Muscle of arm (tissue), 14 donors: ENCODE measurements at places on chromosomes 16 and 17. TPM values are rescaled to one million over a fixed set of nuclear protein-coding genes. Genes with fewer than 3 reads are reported as not detected.

Gene SGF29
- 12.6 TPM for polyA plus RNA-seq

GRCh38 chr17:38454532-38454931, 26.3 kb downstream of the ARHGAP23 start:
- no peak for DNase-seq

- DNase-seq: no peak
Measured at GRCh38 chr17:77852731-77853130, 105.8 kb upstream of the TNRC6C start.

GRCh38 chr17:83079352-83079747, at the start of gene METRNL:
METRNL (plus strand) TSS chr17:83079609; CDS start chr17:83079816, 207 bp downstream.
- DNase-seq: no peak

Gene MRPL12
- polyA plus RNA-seq: not detected
